A549 treated with dexamethasone at 1 μM for 4 hours (cell line): ENCODE measurements at places on chromosomes 3 and 15. TPM values are rescaled to one million over a fixed set of nuclear protein-coding genes. Genes with fewer than 3 reads are reported as not detected.

The ATP13A5 gene
- total RNA-seq = not detected in 5 replicates

The STRIT1 gene
- not detected in 5 replicates for total RNA-seq

The SPINT1 gene
- 0.59 to 0.94 TPM (median 0.67 TPM) in 5 replicates for total RNA-seq

The CCR8 gene
- not detected in 5 replicates for total RNA-seq

The PLSCR2 gene
- 0.11 to 0.19 TPM in 2 of 5 replicates, not detected in the others for total RNA-seq

The CSPG4 gene
- total RNA-seq = 0.06 to 0.18 TPM (median 0.11 TPM) in 5 replicates

The CCDC54 gene
- not detected in 5 replicates for total RNA-seq

The GRAMD2A gene
- total RNA-seq = 0.07 to 0.27 TPM (median 0.16 TPM) in 5 replicates

The CASR gene
- total RNA-seq = not detected in 5 replicates

The LRTM1 gene
- not detected in 5 replicates for total RNA-seq

The LARP6 gene
- 48.5 to 76.8 TPM (median 71.1 TPM) in 5 replicates for total RNA-seq

The GPR62 gene
- not detected in 5 replicates for total RNA-seq
